ENCODE measurements at places on chromosomes 1 and 21.

- DNase-seq = no peak
These were observed 66.9 kb upstream of the NGF start for GRCh38 chr1:115404911-115405310.

DNA sequence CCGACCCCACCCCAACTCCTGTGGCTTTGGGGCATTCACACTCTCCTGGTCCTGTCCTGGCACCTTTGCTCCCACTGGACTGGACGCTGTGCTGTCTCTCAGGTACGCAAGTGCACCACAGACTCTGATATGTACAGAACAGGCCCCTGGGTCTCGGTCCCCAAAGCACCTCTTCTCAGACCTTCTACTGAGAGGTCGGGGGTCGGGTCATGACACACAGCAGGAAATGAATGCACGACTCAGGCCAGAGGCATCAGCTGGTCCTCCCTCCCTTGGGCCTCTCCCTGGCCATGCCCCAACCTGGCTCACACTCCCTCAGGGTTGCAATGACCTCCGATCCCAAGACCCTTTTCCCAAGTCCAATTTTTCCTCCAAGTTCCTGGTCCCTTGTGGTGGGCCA, 1.8 kb upstream of the KRTAP10-12 start:
- no peak for DNase-seq

DNA sequence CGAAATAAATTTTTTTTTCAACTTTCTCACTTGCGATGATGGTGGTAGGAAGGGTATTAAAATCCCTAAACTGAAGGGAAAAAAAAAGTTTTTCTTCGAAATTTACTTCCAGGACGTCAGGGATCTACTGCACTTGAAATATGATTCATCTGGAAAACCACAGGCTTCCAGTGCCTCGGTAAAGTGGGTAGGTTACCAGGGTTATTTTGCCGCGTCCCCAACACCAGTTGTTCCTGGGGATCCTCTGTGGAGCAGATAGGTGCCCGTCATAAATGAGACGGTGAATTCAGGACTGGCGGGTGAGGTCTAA, 773 bp downstream of the RABIF start:
- no peak for DNase-seq

DNA sequence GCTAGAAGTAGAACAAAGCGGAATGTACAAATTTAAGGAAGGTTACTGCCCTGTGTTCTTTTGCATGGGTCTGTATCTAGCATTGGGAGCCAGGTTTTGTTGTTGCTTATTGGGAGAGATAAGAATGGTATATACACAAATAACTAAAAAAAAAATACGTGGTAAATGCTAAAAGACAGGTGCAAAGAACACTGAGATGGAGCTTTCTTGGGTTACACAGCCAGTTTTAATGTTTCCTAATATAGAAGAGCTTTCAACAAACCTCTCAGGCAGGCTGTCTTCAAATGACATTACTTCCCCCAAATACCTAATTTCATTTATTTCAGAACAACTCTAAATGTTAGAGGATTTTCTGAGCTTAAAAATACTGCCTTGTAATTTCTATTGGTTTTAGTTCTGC, 1.4 kb upstream of the MDM4 start:
- DNase-seq = no peak

DNA sequence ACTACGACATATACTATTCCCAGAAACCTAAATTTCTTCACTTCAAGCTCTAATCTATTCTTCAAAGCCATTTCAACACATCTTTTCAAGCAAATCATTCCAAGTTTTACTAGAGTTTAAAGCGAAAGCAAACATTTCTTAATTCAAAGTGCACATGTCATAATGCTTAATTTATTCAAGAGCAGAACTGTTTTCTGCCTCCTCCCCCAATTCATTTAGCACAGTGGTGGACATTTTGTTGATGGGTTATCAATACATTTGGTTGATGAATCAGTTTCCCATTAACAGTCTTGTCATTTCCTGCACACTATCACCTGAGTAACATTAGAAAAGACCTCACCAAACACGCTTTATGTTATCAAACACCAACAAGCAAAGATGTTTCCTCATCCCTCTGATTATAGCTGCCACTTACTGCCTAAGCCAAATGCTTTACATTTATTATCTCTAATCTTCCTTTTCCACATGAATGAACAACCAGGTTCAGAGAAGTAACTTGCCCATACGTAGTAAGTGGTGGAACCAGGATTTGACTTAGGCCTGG, 2.0 kb downstream of the SRSF4 start:
- DNase-seq = no peak

- no peak for DNase-seq
These were observed 11.9 kb downstream of the GBP5 start for GRCh38 chr1:89260566-89261255.

DNA sequence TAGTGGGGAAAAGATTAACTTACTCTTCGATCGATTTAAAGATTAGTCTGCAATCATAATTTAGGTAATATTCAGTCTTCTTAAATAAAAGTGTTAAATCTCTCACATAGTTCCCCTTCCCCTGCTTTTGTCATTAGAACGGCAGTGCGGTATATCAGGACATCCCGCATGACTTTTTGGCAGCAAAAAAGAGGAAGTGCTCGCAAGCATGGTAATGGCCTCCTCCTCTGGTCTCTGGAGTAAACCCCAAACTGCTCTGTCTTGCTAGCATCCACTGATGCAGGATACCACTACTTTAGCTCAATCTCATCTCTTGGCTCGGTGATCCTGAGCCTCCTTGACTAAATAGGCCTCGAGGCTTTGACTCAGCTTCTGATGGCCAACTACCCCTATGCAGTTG, 78.7 kb upstream of the VAV3 start:
- no peak for DNase-seq

- no peak for DNase-seq
These were observed 5.5 kb upstream of the PIK3R3 start for GRCh38 chr1:46137916-46138315.

DNA sequence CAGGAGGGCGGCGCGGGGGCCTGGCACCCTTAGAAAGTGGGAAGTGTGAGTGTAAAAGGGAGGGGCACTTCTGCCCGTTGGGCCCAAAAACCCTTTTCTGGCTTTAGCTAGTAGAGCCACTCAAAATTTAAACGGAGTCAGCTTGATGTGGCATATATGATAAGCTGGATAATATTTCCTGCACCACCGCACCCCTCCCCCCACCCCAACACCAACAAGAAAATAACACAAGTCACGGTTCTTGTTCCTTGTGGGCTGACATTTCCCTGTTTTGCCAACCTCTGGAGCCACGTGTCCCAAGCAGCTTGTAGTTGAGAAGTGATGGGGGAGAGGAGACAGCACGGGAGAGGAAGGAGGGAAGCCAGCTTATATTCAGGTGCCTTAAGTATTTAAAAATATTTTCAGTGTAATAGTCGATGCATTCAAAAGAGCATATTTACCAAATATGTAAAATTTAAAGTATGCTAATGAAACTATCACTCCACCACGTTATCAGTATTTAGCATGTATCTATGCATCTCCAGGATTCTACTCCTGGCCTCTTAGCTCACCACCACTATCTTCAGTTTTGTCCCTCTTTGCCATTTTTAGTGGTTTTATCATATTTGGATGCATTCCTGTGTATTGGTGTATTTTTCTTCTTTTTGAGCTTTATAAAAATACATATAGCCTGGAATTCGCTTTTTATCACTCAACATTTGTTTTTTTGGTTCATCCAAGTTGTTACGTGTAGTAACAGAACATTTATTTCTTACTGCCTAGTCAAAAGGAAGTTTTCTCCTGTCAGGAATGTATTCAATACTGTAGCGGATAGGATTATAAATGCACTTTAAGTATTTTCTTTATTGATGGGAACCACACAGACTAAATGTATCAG, 773 bp upstream of the DDX59 start:
- no peak for DNase-seq

GRCh38 chr1:218463194-218464156, 118.3 kb downstream of the TGFB2 start:
- DNase-seq = no peak

- DNase-seq = no peak
These were observed 50.2 kb downstream of the PCNX2 start for GRCh38 chr1:233245191-233245765.

Measured in effector CD4-positive, alpha-beta T cell (primary cell).